ENCODE measurements at places on chromosomes 11 and 22.

DNA sequence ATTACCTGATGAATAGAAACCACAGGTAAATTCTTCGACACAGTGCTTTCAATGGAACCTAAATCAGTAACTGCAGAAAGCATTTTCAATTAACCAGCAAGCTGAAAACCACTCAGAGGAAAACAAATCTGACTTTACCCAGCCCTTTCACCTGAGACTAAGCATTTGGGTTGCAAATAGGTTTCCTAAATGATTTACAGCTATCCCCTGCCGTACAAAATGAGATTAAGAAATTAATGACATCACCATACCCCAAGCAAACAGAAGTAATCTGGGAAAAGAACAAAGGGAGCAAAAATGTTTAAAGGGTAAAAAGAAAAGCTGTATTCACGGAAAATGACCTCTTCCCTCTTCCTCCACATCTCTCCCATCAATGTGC lies 584 bp downstream of the NOX4 start:
- no peak for DNase-seq

GRCh38 chr11:116328851-116329250 lies 443.9 kb downstream of the BUD13 start:
- DNase-seq, result no peak

GRCh38 chr11:112307616-112308015 lies 47.0 kb upstream of the PLET1 start:
- DNase-seq, result no peak

DNA sequence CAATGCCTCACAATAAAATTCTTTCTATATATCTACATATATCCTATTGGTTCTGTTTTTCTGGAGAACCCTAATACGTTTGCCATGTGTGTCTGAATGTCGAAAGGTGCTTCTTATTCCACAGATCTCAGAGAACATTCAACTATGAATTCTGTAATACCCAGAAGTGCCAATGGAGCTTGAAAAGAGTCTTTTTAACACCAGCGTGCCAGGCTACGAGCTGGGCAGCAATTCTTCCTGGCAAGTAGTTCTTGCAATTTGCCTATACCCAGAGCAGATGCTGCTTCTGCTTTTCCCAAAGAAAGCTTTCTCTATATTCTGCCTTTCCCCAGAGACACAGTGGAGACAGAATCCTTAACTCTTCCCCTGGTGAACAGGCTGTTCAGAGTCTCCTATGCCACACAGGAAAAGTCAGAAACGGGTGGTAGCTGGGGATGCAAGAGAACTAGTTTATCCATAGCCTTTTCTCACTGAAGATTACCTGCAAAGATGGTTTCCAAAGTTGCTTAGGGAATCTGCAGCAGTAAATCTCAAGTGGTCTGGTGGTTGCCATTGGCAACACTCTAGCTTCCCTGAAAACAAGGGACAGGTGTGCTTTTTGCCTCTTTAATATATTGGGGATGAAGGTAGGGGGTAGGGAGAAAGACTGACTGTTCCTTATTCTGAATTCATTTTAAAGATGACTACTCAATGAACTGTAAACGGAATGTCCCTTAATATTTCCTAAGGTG lies 16.8 kb upstream of the PAFAH1B2 start:
- DNase-seq, result no peak

- DNase-seq, result no peak
Measured at GRCh38 chr11:4559527-4560440, 14.8 kb downstream of the OR52M1 start.

GRCh38 chr11:67302571-67303131 lies 679 bp upstream of the SSH3 start:
- DNase-seq, result peak; percentile 58

Data from NCI-H226 (cell line).